ENCODE measurements at places on chromosomes 1 and 21.

DNA sequence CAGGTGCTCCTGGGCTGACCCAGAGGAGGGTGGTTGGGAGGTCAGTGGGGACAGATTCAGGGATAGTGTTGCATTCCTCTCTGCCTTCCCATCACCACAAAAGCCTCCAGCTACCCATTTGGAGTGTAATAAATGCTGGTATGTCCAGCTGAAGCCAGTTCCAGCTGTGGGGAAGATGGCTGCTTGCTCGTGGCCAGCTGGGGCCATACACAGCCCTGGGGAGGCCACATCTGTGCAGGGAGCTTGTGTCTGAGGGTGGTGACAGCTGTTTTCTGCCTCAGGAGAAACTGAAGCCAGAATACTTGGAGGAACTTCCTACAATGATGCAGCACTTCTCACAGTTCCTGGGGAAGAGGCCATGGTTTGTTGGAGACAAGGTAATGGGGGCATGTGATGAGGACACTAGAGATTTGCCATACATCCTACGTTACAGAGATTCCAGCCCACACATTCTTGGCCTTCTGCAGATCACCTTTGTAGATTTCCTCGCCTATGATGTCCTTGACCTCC lies 2.7 kb downstream of the GSTM4 start:
- no peak for DNase-seq

DNA sequence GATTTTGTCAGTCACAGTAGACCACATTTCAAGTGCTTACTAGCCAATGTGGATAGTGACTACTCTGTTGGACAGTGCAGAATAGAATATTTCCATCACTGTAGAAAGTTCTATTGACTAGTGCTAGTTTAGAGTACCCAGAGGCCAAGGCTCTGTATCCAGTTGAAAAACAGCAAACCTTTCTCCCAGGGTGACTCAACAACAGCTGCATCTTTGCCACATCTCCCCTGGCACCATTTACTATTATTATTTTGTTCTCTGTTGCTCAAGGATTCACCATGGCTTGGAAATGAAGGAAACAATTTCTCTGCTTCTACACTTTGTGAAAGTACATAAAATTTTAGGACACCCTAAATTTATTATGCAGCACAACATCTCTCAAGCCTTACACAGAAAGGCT lies 85.3 kb upstream of the WDR26 start:
- no peak for DNase-seq

DNA sequence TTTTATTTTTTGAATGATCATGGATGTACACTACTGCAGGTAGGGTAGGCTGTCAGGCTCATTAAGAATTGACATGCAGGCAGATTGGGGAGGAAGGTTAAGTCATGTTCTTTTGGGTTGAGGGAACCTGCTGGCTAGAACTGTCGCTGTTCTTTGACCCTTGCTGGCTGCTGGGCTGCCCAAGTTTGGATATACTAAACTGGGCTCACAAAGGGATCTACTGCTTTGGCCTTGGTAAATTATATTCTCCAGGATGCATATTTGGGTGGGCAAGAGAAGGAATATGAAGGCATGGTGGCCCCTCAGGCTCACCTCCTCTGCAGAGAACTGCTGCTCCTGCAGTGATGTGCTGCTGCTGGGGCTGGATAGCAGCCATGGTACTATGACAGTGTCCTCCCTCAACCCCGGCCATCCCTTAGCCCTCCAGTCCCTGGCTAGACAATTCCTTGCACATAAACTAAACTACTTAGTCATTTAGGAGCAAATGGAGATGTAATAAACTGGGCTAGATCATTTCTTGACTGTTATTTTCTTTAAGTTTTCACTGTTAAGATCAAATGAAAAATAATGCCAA lies 6.1 kb downstream of the ATP1A1 start:
- DNase-seq = no peak

DNA sequence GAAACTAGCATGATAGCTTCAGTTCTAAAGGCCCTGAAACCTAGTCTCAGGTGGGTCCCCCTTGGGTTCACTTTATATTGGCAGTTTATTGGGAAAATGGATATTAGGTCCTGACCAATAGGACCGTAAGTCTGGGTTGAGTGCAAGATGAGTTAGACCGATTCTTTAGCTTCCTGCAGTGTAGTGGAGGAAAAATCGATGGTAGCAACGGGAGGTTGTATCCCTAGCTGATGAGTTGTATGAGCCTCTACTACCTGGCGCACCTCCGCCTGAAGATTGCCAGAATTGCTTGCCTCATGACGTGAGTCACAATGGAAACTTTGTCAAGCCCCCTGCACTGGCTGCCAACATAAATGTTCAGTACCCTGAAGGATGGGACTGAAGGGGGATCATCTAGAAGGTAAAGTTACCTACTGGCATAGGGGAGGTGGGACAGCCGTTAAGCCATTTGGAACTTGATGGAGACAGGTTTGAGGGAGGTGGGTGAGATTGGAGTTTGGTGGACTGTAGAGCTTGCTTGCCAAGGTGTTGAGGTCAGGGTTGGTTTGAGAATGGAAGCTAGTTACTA lies 3.9 kb downstream of the RCC1 start:
- peak; percentile 33 for DNase-seq

DNA sequence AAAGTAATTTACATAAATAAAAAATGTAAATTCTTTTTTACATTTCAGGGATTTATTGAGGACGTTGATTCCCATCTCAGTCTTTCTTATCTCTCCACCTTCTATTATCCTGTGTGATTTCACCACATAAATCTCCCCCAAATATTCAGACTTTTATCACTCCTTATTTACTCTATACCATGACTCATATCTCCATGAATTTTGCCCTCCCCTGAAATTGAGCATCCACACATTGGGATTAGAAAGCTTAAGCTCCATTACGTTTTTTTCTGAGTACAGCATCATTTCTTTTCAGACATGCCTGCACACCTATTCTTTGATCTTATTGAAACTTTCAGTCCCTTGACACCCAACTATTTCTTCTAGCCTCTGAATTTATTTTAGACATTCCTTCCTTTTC lies 111.2 kb downstream of the IFI44 start:
- DNase-seq = peak; percentile 53

- DNase-seq = no peak
Observed at GRCh38 chr1:10778640-10779039, 17.8 kb downstream of the CASZ1 start.

- peak; percentile 63 for DNase-seq
Observed at GRCh38 chr1:240395336-240395735, 216.6 kb downstream of the GREM2 start.

DNA sequence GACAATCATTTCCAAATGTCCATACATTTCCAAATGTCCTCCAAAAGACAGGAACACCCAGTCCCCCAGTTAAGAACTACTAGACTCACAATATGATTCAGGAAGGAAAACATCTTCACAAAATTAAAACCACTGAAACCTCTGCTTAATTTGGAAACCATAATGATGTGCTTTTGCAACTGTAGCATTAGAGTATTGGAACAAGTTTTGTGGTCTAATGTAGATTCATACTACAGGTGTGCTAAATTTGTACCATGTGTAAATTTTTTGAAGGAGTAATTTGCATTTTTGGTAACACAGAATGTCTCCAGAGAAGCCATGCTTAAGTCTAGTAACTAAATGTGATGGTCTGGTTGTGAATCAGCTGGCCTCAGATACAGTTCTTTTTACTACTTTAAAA lies 129.6 kb downstream of the DPYD start:
- DNase-seq = no peak

DNA sequence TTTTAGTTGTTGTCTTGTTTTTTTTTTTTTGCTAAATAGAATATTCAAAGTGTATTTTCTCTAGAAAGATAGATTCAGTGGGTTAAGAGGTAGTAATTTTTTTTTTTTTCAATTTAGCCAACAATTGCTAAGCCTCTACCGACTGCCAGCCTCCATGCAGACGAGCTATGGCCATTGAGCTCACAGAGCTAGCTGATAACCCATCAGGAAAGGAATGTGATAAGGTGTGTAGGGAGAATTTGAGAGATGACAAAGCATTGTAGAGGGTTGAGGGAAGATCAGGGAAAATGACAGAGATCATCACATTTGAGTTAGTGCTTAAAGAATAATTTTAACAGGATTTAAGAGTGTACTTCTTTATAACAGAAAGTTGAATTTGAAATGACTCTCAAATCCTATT lies 30.6 kb downstream of the DNM3 start:
- DNase-seq = no peak

DNA sequence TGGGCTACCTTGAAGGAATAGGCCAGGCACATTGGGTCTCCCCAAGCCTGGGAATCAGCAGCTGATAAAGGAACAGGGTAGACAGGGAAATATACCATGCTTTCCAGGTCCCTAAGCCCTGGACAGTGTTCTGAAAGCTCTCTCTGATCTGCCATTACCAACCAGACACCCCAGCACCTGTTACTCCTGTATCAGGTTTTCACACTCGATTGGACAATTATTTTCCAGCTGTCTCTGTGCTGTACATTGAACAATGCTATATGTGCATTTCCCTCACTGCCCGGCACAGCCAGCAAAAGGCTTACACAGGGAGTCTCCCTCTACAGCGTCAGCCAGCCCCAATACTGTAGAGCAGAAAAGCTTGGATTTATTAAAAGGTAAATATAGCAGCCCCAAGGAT lies 4.7 kb downstream of the CFAP45 start:
- DNase-seq = no peak

- DNase-seq = peak; percentile 83
Observed at GRCh38 chr1:39269791-39270342, 65.4 kb downstream of the MACF1 start.

Measured in fibroblast of skin of right quadriceps (primary cell).